ENCODE measurements at places on chromosomes 1 and 21.

GRCh38 chr1:51572365-51572764 is 44.5 kb upstream of the OSBPL9 start:
- DNase-seq, result no peak

DNA sequence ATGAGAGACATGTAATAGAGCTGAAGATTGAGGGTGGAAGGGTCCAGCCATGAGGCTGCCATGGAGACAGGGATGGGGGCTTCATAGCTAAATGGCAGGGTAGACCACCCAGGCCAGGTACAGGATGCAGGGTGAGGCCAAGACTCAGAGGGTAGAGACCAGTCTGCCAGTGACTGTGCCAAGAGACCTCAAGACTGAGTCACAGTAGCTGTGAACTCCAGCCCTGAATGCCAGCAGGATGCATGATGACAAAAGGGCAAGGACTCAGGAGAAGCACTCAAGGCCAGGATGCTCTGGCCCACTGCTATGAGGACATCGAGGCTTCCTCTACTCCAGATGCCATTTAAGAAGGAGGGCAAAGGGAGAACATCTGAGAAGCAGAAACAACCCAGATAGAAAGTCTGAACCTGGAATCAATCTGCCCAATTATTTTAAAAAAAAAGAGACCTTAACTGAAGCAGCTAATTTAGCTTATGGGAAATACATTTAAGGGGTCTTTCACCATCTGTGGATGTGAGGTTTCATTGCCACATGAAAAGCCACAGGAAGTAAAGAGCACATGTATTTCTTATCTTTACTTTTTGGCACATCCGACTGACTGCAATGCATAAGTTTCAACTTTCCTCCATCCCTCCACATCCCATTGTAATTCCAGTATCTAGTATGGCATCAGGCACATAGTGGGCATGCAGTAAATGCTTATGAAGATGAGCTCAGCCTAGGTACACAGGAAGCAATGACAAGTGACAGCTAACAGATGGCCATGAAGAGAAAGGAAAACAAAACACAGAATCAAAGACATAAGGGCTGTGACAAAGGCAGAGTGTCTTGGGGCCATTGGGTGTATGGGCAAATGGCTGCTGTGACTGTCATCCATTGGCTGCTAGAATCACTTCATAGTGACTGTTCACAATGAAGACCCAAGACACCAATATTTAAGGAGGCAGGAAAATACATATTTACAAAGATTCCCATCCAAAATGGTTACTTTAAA is 40.2 kb downstream of the SUSD4 start:
- DNase-seq, result no peak

DNA sequence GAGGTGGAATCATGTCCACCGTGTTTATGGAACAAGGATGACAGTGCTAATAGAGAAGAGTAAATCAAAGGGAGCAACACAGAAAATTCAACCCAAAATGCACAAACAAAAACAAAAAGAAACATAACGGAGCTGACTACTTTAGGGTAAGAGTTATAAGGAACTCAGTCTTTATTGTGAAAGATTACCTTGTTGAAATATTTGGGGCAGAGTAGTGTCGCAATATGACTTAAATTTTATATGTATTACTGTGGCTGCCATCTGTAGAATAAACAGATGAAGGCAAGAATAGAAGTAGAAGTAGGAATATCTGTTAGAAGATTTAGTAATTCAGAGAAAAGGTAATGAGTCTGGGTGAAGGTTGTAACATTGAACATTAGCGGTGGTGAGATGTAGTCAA is 913.9 kb downstream of the BRINP3 start:
- no peak for DNase-seq

DNA sequence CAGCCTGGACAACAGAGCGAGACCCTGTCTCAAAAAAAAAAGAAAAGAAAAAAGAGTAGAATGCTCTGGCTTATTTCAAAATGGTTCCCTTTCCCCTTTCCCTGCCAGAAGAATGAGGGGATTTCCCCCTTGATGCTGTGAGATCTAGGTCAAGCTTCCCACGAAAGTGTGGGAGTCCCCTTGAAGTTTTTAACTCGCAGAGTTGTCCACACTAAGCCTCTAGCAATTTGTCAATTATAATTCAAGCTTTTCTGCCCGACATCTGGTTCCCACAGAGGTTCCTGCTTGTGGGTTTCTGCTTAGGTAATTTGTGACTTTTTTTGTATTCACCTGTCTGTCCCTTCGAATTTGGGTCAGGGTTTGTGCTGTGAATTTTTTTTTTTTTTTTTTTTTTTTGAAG is 62.8 kb downstream of the ZFYVE9 start:
- DNase-seq, result no peak

GRCh38 chr1:192399161-192399560 is 82.4 kb downstream of the RGS21 start:
- no peak for DNase-seq

DNA sequence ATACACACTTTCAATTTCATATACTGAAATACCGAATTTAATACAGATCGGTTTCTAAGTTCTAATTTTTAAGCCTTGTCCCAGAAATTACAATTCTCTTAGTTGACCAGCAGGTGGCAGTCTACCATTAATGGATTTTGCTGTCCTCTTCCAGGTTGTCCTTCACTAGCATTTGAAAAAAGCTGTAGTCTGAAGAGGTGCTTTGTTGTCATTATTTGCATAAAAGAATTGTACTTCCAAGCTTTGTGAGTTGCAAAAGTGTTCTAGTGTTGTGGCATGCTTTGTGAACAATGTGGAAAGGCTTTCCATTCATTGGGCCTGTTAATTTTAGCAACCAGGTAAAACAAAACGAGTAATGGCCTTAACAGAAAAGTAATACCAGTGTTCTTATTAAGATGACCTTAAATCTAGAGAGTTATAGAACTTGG is 193.6 kb downstream of the RPS6KC1 start:
- peak; percentile 45 for DNase-seq

GRCh38 chr1:200890818-200891773 is 3.6 kb upstream of the INAVA start:
- no peak for DNase-seq

- DNase-seq, result no peak
Observed at GRCh38 chr1:9350960-9351359, 58.3 kb downstream of the SPSB1 start.

DNA sequence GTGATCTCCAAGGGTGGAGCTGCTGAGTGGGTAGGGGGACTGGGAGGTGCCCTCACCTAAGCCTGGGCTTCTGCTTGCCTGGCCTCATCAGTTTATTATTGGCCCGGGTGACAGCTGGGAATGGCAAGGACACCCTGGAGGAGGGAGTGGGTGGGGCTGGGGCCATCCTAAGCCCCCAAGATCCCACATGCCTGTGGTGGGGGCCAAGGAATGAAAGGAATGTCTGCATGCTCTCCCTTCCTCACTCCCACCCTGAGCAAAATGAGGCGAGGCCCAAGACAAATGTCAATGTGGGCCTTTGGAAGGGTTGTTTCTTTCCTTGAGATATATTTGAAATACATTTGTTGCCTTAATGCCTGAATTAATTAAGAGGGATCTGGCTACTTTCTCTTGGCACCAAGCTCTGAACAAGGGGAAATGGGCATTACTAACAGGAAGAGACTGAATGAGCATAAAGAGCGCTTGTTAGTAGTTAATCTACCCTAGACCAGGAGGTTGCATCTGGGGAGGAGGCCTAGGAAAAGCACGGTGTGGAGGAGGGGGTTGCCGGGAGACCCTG is 19.7 kb upstream of the CHI3L1 start:
- no peak for DNase-seq

GRCh38 chr1:225999912-226000337 is 782 bp upstream of the SDE2 start:
- DNase-seq, result no peak

DNA sequence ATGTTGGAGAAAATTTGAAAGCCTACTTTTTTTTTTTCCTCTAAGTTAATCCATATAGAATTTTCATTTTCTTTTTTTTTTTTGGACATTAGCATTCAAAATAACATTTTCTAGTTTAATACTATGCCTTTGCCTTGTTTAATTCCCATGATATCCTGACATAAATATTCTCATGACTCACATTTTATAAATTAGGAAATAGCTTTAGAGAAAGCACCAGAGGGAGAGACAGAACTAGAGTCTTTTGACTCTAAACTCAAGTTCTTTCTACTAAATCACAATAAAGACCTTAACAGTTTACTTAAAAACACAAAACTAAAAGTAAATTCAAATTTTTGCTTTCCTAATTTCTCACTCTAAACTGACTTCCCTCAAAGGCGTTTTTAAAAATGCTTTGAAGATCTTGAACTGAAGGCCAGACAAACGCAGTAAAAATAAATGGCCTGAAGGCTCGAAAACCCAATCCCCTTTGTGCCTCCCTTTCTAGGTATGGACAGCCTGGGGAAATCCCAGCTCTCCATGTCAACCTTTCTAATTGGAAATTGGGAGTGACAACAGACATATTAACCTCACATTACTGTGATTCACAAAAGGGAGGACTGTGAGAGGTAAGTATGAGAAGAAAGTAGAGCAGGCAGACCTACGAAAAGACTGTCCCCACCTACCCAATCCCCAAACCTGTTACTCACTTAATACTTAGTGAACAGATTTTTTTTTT is 104.6 kb downstream of the ENAH start:
- DNase-seq, result no peak

GRCh38 chr1:114330451-114330983 is 176.8 kb upstream of the SYT6 start:
- no peak for DNase-seq

GRCh38 chr1:2376931-2377672 is 14.3 kb downstream of the MORN1 start:
- DNase-seq, result no peak

- no peak for DNase-seq
Observed at GRCh38 chr1:211611818-211612217, 32.9 kb upstream of the SLC30A1 start.

GRCh38 chr1:18951818-18952391 is 4.6 kb downstream of the IFFO2 start:
- DNase-seq, result peak; percentile 73

GRCh38 chr1:40692429-40692895 is 958 bp downstream of the NFYC start:
- DNase-seq, result no peak

- DNase-seq, result no peak
Observed at GRCh38 chr1:92862605-92863004, 30.8 kb downstream of the RPL5 start.

GRCh38 chr1:155104605-155105534 is 22.8 kb upstream of the EFNA1 start:
- no peak for DNase-seq

GRCh38 chr1:51861669-51862068 is 16.9 kb downstream of the NRDC start:
- DNase-seq, result no peak

GRCh38 chr1:186463511-186463910 is 2.6 kb upstream of the PDC start:
- DNase-seq, result no peak

GRCh38 chr1:154968731-154969130 is 1.8 kb downstream of the SHC1 start:
- DNase-seq, result no peak

GRCh38 chr1:208280681-208281450 is 36.7 kb upstream of the PLXNA2 start:
- DNase-seq, result no peak

- no peak for DNase-seq
Observed at GRCh38 chr1:235025422-235025984, 103.1 kb downstream of the TOMM20 start.

DNA sequence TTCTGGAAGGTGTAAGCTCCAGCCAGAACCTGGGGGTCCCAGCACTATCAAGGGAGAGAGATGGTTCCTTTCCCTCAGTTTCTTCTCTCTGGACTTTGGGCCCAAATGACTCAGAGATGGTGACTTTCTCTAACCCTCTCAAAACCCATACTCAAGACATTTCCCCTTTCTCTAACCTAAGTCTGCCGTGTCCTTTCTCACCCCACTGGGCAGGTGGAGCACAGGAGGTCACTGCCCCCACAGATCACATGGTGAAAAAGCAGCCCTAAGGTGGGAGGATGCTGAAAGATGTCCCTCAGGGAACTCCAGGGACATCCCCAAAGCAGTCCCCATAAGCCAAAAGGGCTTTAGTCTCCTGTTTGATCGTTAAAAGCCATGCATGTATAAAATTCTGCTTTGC is 173.7 kb downstream of the HIVEP3 start:
- DNase-seq, result no peak

DNA sequence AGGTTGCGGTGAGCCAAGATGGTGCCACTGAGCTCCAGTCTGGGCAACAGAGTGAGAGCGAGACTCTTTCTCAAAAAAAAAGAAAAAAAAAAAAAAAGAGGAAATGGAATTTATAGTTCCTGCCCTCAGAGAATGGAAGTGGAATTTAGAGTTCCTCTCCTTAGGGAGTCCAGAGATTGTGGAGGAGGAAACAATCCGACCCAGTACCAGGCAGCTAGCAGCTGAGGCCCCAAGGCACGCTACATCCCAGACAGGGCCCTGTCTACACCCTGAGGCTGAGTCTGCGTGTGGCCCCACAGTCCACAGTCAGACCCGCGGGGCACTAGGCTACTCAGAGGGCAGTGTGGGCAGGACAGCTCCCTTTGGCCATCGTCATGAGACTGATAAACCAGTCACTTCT is 1.9 kb upstream of the MFN2 start:
- no peak for DNase-seq

DNA sequence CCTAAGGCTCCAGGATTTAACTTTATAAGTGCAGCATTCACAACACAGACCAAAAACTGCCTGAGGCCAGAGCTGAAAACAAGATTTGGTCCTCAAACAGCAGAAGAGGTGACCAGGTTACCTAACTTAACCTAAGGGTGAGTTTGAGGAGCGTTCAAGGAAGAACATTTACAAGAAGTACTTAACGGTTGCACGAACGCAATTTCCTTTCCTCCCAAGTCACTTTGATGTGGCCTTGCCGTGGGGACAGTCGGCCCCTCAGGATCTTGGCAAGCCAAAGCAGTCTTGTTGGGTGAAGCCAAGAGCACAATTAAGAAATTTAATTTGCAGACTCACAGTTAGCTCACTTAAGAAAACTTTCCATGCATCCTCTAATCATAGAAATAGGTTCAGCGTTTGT is 202.6 kb upstream of the COA6 start:
- no peak for DNase-seq

DNA sequence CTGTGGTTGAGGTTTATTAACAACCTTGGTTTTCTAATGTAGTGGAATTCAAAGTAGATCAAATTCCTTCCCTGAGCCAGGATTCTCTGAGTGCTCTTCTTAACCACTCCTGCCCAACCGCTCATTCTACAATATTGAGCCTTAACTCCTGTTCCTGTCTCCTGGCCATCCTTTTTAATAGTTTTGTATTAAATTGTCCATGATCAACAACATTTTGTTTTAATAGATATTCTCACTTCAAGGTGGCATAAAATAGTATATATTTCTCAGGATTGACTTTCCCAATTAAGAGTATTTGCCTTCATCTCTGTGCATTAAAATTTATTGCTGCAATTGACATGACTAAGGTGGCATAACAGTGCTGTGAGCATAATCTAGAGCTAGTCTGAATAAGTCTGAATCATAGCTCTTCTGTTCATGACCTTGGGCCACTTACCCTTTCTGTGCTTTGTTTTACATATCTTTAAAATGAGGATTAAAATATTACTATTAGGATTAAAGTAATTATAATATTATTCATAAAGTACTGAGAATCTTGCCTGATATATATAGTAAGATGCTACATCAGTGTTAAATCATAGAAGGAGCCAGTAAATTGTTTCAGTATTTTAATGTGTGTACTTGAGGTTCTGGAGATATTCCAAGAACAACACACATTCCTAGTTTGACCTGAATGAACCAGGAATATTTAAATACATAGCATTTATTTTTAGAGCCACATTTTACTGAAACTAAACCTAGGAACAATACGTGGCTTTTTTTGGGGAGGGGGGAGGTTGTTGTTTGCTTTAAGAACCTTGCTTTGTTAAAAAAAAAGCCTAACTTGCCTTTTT is 76.4 kb downstream of the ADGRL2 start:
- DNase-seq, result no peak

Measured in stimulated activated CD4-positive, alpha-beta T cell treated with anti-CD3 and anti-CD28 coated beads, Interleukin-2, amount 100 ng/mL, for 48 hours (primary cell).